ENCODE measurements at places on chromosomes 5 and 9. TPM values are rescaled to one million over a fixed set of nuclear protein-coding genes. Genes with fewer than 3 reads are reported as not detected.

- H3K27ac ChIP-seq = no peak overlapping the region
- no peaks in the 10 kb centered on the region for H3K4me1 ChIP-seq
- no peaks in the 10 kb centered on the region for H3K27me3 ChIP-seq
- no peak overlapping the region for H3K4me3 ChIP-seq
- no peak for DNase-seq
- no peaks in the 10 kb centered on the region for H3K36me3 ChIP-seq
These were observed 329.2 kb downstream of the RAB3C start for GRCh38 chr5:58912116-58912515.

- H3K36me3 ChIP-seq = no peaks in the 10 kb centered on the region
- H3K4me1 ChIP-seq = no peaks in the 10 kb centered on the region
These were observed 158.2 kb downstream of the SPOCK1 start for GRCh38 chr5:137340881-137341280.

DNA sequence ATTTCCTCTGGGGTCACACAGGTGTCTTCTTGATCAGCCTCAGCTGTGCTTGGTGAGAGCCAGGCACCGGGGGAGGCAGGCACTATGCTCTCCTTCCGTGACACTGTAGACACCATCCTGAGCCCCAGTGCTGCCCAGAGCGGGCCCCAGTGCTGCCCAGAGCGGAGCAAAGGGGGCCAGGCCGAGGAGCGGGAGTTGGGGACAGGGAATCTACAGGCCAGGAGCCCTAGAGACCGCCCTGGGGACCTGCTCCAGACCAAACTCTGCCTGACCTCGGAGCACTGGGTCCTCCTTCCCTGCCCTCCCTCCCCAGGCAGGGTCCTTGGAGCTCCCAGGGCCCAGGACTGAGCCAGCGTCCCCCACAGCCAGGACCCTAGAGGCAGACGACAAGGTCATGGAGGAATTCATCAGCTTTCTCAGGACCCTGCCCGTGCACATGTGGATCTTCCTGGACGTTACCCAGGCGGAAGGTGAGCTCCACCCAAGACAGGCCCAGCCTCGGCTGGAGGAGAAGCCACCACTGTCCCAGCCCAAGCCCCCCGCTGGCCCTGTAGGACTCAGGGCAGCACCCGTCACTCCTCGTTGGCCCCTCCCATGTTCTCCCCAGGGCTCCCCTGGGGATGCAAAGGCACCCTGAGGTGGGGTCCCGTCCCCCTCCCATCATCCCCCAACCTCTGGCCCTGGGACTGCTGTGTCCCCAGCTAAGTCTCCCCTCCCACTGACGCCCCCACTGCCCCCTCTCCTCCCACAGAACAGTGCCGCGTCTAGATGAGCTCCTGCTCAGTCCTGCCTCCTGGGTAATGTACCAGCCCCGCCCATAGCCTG, 30.2 kb downstream of the PAEP start:
- H3K27ac ChIP-seq = no peak overlapping the region
- no peak for DNase-seq
- no peak overlapping the region for H3K4me3 ChIP-seq
- H3K4me1 ChIP-seq = no peaks in the 10 kb centered on the region
- H3K27me3 ChIP-seq = peaks cover 7% of the 10 kb centered on the region

DNA sequence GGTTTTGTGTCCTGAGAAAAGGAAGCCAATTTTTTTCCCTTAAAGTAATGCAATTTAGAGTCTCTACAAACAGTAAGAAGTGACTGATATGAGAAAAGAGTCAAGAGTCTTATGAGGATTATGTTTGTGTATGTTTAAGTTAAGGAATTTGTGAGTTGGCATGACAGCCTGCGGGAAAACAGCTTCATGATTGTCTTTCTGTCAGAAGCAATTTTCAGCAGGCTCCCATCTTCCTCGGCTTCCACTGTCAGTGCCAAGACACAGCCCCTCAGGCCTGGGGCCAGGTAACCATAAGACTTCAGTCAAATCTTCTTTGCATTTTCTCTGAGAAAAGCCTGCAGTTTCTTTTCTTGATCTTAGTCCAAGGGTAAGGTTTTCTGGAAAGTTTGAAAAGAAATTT, 17.0 kb upstream of the SELENOP start:
- H3K27me3 ChIP-seq = no peaks in the 10 kb centered on the region
- peaks cover 9% of the 10 kb centered on the region for H3K4me1 ChIP-seq
- H3K4me3 ChIP-seq = no peak overlapping the region
- DNase-seq = no peak
- H3K36me3 ChIP-seq = no peaks in the 10 kb centered on the region

GRCh38 chr9:135612981-135613910, 26.1 kb downstream of the GLT6D1 start:
- peaks cover 20% of the 10 kb centered on the region for H3K27me3 ChIP-seq
- no peak overlapping the region for H3K4me3 ChIP-seq
- H3K36me3 ChIP-seq = no peaks in the 10 kb centered on the region

GRCh38 chr9:134709512-134710270, 68.1 kb downstream of the COL5A1 start:
- H3K4me1 ChIP-seq = peaks cover 20% of the 10 kb centered on the region
- DNase-seq = no peak
- H3K4me3 ChIP-seq = no peak overlapping the region
- no peak overlapping the region for H3K27ac ChIP-seq

Gene ANKRD34B
- total RNA-seq = 0.30 TPM

Gene REEP2
- total RNA-seq = 0.80 TPM

GRCh38 chr9:24479361-24480059, 66.2 kb downstream of the IZUMO3 start:
- no peak overlapping the region for H3K4me3 ChIP-seq
- DNase-seq = no peak
- H3K4me1 ChIP-seq = no peaks in the 10 kb centered on the region
- H3K27ac ChIP-seq = no peak overlapping the region
- no peaks in the 10 kb centered on the region for H3K27me3 ChIP-seq

Gene CCL21
- total RNA-seq = 138 TPM

- no peaks in the 10 kb centered on the region for H3K36me3 ChIP-seq
- DNase-seq = no peak
- H3K4me3 ChIP-seq = no peak overlapping the region
- peaks cover 10% of the 10 kb centered on the region for H3K4me1 ChIP-seq
- H3K27ac ChIP-seq = no peak overlapping the region
These were observed 23.3 kb downstream of the CAVIN4 start for GRCh38 chr9:100601216-100601615.

Gene CATSPER3
- total RNA-seq = 0.68 TPM

GRCh38 chr9:129482521-129483414, 138.1 kb downstream of the C9orf50 start:
- H3K27ac ChIP-seq = peak overlapping the region; percentile 100
- H3K4me1 ChIP-seq = peaks cover 70% of the 10 kb centered on the region
- H3K27me3 ChIP-seq = no peaks in the 10 kb centered on the region
- no peaks in the 10 kb centered on the region for H3K36me3 ChIP-seq
- peak overlapping the region; percentile 62 for H3K4me3 ChIP-seq

- peak; percentile 68 for DNase-seq
- peak overlapping the region; percentile 84 for H3K4me3 ChIP-seq
- H3K27me3 ChIP-seq = no peaks in the 10 kb centered on the region
- H3K36me3 ChIP-seq = peaks cover 49% of the 10 kb centered on the region
These were observed 5.1 kb downstream of the TLN1 start for GRCh38 chr9:35726931-35727330.
